ENCODE measurements at places on chromosomes 4 and X. TPM values are rescaled to one million over a fixed set of nuclear protein-coding genes. Genes with fewer than 3 reads are reported as not detected.

Gene SLC26A1
- total RNA-seq = 1.6 TPM

Gene KIT
- 2.9 TPM for total RNA-seq

Gene SH2D1A
- 53.1 TPM for total RNA-seq

Gene CT45A5
- total RNA-seq = not detected

Gene TCEAL3
- total RNA-seq = 5.7 TPM

- no peaks in the 10 kb centered on the region for H3K27me3 ChIP-seq
- no peaks in the 10 kb centered on the region for H3K36me3 ChIP-seq
- no peaks in the 10 kb centered on the region for H3K4me1 ChIP-seq
- no peak overlapping the region for H3K27ac ChIP-seq
- DNase-seq = no peak
These were observed 22.0 kb downstream of the SPARCL1 start for GRCh38 chr4:87506974-87507701.

All from CD4-positive, alpha-beta memory T cell (primary cell).